ENCODE measurements at places on chromosomes 16 and 17. TPM values are rescaled to one million over a fixed set of nuclear protein-coding genes. Genes with fewer than 3 reads are reported as not detected.

GRCh38 chr16:19555938-19556771 is 652 bp downstream of the VPS35L start:
- DNase-seq, result no peak

DNA sequence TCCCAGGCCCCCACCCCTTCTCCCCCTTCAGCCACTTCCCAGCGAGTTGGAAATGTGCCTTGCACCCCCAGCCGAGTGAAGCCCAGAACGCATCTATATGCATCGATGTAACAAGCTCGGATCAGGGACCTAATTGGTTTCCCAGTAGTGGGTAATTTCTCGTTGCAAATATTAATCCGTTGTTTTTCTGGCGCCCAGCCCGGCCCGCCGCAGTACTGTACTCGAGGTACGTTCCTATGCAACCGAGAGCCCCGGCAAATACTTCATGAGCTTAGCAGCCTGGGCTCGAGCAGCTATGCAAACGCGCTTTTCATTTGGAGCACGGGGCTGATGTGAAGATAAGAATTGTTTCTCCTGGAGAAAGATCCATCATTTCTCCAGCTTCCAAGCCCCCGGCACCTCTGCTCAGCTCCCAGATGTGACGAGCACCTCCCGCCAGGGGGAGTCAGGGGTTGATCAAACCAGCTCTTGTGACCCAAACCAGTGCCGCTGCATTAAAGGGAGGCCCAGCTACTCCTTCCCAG is 229.8 kb downstream of the KATNIP start:
- DNase-seq, result peak; percentile 77

DNA sequence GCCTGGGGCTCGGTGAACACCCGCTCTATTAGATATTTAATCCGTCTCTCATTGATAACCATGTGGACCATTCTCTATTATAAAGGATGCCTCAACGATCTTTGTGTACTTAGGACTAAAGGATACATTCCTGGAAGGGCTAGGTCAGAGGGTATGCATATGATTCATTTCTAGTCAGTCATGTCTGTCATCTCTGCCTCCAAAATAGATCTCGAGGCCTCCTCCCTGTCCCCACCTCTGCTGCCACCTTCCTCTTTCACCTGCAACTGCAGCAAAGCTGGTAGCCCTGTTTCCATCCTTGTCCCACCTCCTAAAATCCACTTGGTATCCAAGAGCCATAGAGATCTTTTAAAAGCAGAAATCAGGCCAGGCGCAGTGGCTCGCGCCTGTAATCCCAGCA is 121.5 kb downstream of the KATNIP start:
- DNase-seq, result no peak

Gene HP
- total RNA-seq, result 19.3 TPM

DNA sequence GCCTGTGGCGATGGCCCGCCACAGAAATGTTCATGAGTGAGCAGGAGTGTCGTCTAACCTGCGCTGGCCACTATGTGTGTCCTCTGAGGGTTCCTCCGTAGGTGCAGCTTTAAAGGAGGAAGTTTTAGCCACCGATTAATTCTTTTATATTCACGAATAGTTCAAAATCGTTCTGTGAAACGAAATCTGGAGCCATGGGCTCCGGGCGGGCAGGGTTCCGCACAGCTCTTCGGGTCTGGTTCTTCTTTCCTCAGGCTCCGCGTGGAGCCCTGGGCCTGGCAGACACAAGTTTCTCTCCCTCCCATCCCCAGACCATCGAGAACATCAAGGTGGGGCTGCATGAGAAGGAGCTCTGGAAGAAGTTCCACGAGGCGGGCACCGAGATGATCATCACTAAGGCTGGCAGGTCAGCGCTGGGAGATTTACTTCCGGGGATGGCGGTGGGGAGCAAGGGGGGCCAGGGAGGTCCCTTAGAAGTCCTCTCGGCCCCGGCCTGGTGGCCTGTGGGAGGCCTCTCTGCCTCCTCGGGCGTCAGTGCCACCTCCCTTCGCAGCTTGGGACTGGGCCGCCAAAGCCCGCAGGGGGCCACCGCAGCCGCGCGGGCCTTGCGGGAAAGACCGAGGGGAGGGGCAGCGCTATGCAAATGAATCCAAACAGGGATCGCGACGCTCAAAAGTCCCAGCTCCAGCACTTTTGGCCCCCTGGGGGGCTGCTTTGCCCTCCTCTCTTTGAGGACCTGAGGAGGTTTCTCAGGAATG is 5.2 kb downstream of the TBX4 start:
- DNase-seq, result no peak

Gene TNFRSF12A
- 8.5 TPM for total RNA-seq

DNA sequence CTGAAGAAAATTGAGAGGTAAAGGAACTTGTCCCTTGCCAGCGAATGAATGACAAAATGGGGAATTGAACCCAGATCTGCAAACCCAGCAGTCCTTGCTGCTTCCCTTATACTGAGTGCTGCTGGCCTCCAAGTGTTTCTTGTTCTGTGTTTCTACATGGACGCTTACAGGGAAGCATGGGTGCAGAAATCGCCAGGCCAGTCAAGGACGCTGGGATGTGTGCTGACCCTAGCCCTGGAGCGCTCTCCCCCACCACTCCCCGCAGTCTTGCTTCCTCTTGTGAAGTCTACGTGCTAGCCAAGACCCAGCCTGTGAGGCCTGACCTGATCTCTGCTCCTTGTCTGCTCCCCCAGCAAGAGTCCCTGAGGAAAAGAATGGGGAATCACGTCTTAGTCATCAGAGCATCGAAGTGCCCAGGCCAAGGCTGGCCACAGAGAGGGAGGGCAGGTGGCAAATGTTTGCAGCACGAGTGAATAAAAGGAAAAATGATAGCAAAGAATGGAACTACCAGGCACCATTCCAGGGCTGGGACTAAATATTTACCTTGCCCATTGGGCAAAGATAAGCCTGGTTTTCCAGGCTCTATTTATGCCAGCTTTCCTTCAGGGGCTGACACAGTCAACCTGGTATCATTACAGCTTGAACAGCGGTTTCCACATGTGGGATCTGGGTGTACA is 17.4 kb downstream of the CA4 start:
- DNase-seq, result no peak

GRCh38 chr16:11099672-11100205 is 155.4 kb downstream of the CLEC16A start:
- DNase-seq, result no peak

DNA sequence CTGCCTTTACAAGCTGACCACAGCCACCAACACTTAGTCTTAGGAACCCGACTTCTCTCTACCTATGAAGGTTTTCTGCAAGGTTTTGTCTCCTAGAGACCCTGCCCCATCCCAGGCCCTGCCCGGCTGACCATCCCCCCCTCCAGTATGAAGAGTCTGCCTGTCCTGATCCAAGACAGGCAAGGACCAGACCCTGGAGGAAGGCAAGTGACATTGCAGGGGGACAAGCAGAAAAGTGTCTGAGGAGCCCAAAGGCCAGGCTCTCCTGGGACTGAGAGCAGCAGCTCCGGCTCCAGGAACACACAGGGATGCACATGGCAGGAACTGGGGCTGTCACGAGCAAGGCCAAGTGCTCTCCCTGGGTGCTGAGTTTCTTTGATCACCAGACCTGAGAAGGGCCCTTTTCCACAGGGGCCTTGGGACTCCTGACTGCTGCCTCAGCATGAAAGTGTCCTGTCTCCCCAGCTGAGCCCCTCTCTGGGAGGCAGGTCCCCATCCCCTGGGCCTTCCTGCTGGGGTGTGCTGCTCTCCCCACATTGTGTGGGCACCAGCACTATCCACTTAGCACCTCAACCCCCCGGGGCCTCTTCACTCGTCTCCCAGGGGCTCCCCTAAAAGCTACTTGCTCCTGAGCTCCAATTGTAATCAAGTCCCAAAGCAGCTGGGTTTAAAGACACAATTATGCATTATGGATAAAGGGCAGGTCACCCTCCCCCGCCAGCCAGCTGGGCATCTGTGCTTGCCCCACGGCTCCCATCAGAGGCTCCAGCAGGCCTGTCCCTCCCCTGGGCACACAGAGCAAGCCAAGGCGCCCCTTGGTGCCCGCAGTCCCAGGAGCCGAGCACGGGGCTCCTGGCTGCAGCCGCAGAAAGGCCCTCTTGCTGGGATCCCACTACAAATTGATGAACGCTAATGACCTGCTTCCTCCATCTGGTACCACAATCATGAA is 11.6 kb upstream of the CACNG4 start:
- DNase-seq, result no peak

GRCh38 chr16:4882633-4883285 is 35.5 kb downstream of the UBN1 start:
- no peak for DNase-seq

DNA sequence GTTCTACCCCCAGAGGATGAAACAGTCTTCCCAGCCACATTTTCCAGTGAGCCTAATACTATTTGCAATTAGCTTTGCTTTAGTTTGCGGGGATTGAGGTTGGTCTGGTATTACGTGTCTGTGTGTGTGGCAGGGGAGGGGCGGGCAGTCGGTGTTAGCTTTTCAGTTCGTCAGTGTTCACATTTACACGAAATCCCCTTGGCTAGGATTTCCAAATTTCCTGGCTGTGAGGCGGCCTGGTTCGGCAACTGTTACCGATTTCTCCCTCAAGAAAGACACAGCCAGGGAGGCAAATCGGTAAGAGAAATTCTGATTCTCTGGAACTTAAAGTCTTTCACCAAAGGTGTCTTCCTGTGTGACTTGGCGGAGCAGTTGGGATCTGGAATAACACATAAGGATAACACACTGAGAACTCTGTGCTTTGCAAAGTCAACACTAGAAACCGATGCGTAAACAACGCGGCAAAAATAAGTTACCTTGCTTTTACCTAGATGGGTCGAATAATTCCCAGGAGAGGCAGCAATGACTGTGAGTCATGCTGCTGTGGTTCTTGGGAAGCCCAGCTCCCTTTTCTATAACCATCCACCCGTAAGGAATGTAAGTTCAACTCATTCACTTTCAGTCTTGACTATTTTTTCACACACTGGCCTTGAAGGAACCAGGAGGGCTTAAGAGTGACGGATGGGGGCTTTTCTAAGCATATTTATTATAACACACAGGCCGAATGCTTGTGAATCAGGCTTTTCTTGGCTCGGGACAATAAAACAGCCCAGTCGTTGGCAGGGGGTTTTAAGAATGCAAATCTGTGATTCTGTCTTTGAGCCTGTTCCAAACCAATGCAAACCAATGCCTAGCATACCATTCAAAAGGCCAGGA is 24.2 kb downstream of the GPRC5B start:
- no peak for DNase-seq

DNA sequence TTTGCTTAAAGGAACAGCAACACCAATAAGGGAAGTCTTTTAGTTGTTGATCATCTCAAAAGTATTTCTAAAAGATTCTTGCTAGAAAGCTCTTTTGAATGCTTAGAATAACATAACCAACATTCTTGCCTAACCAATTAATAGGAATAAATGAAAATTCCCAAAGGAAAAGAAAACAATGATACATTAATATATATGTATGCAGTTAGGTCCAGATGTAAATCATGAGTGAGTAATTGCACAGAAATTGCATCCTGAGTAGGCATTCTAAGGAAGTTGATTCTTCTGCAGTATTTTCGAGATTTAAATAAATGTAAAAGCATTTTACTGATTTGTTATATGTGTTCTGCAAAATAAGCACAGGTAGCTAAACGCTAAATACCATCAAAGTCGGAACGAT is 22.1 kb downstream of the COX10 start:
- no peak for DNase-seq

- DNase-seq, result no peak
Observed at GRCh38 chr16:57064995-57065394, 27.4 kb upstream of the CPNE2 start.

Gene CHD9NB
- 91.1 TPM for total RNA-seq

GRCh38 chr17:1606352-1606985 is 22.2 kb downstream of the SLC43A2 start:
- DNase-seq, result no peak

Gene PLXDC1
- total RNA-seq, result 58.6 TPM

Gene SALL1
- 20.7 TPM for total RNA-seq

DNA sequence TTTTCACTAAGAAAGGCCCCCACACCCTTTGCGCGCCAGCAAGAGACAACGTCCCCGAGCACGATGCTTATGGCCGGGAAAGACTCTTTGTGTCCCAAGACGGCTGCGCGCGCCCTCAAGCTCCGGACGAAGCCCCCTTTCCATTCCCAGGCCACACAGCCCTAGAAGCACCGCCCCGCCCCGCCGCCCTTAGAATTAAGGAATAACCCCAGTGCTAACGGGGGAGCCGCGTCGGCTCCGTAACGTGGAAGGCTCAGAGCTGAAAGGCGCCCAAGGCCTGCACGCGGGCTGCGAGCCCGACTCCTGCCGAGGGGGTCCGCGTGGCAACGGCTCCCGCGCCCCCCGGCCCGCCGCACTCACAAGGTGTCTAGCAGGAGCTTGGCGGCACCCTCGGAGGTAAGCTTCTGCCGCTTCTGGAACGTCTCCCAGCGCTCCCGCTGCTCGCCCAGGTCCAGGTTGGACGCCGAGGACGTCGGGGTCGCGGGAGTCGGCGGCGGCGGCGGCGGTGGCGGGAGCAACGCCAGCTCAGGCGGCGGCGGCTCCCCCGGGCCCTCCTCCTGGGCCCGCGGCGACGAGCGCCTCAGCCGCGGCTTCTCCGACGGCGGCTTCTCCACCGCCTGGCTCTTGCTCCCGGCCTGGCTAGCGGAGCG is 477 bp downstream of the CENPV start:
- DNase-seq, result peak; percentile 48

Gene BRIP1
- total RNA-seq, result 1.3 TPM

GRCh38 chr17:50241431-50241830 is 32.8 kb upstream of the TMEM92 start:
- no peak for DNase-seq

DNA sequence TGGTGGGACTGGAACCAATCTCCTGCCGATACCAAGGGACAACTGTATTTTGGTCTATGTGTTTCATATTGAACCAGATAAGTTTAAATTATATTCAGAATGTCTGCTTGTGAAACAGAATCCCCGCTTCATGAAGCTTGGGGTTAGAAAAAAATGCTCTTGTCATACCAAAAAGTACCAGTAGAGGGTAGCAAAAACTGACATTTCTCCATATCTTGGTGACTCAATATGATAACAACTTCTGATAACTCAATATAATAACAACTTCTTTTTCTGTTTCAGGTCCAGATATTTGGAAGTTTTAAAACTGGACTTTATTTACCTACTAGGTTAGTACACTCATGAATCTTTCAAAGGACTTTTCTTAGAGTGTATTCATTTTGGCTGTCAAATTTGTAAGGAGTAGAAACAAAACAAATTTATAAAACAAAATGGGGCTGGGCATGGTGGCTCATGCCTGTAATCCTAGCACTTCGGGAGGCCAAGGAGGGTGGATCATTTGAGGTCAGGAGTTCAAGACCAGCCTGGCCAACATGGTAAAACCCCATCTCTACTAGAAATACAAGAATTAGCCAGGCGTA is 52.3 kb upstream of the ADCY7 start:
- DNase-seq, result no peak

- DNase-seq, result no peak
Observed at GRCh38 chr17:1110862-1111598, 68.8 kb downstream of the ABR start.

Gene DLX4
- not detected for total RNA-seq

- no peak for DNase-seq
Observed at GRCh38 chr16:51648526-51648925, 497.5 kb upstream of the SALL1 start.

DNA sequence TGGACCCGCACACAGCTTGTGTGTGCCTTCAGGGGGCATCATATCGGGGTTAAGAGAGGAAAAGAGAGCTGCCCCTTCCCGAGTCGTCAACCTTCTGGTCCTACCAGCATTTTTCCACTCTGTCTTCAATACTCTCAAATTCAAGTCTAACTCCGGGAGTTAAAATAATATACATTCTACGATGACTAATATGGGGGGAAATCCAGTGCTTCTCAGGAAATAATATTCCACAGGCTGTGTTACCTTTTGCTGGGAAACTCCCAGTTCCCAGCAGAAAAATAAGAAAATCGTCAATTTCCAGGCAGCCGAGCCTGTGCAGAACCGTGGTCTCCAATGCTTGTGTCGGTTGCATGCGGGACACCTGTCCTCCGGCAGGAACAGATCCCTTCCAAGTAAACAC is 105.0 kb upstream of the FOXF1 start:
- DNase-seq, result no peak

GRCh38 chr16:75208242-75208825 is 1.4 kb upstream of the CTRB2 start:
- DNase-seq, result no peak
